ENCODE measurements at places on chromosomes 7 and 10. TPM values are rescaled to one million over a fixed set of nuclear protein-coding genes. Genes with fewer than 3 reads are reported as not detected.
A peak's percentile ranks its signal among the peaks of the same experiment; 100 is the strongest.

DNA sequence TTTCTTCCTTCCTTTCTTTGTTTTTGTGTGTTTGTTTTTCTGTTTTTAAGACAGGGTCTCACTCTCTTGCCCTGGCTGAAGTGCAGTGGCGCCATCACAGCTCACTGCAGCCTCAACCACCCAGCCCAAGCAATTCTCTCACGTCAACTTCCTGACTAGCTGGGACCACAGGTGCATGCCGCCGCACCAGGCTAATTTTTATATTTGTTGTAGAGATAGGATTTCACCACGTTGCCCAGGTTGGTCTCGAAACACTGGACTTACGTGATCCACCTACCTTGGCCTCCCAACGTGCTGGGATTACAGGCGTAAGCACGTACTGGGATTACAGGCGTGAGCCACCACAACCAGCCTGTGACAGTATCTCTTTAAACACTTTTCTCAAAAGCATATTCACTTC, 120.7 kb downstream of the DKK1 start:
- no peak overlapping the region for H3K27ac ChIP-seq
- no peak overlapping the region for H3K4me3 ChIP-seq
- DNase-seq: no peak
- H3K4me1 ChIP-seq: no peaks in the 10 kb centered on the region
- H3K27me3 ChIP-seq: no peaks in the 10 kb centered on the region

GRCh38 chr7:47684728-47685127, 102.8 kb upstream of the TNS3 start:
- no peak overlapping the region for H3K4me3 ChIP-seq
- no peaks in the 10 kb centered on the region for H3K4me1 ChIP-seq
- DNase-seq: no peak
- no peaks in the 10 kb centered on the region for H3K27me3 ChIP-seq
- no peak overlapping the region for H3K27ac ChIP-seq

DNA sequence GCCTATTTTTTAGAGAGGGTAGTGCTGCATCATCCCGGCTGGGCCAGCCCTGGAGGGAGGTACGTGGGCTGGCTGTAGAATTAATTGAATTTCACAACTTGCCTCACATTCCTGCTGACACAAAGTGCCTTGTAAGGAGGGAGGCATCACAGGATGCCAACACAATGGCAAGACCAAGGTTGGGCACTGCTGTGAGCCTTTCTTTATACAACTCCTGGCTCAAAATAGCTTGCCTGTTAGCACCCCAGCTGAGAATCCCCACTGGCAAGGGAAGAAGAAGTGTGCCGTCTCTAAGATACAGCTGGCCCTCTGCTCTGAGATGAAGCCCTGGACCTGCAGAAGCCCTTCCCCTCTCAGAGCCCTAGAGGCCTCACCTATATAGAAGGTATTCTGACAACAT, 873.9 kb downstream of the GRID1 start:
- no peak overlapping the region for H3K27ac ChIP-seq
- H3K36me3 ChIP-seq: no peaks in the 10 kb centered on the region
- no peaks in the 10 kb centered on the region for H3K27me3 ChIP-seq
- no peak overlapping the region for H3K4me3 ChIP-seq

GRCh38 chr10:88913127-88913526, 33.1 kb downstream of the STAMBPL1 start:
- no peak overlapping the region for H3K4me3 ChIP-seq
- H3K4me1 ChIP-seq: no peaks in the 10 kb centered on the region
- DNase-seq: no peak
- no peaks in the 10 kb centered on the region for H3K27me3 ChIP-seq
- peak overlapping the region; percentile 32 for H3K27ac ChIP-seq

DNA sequence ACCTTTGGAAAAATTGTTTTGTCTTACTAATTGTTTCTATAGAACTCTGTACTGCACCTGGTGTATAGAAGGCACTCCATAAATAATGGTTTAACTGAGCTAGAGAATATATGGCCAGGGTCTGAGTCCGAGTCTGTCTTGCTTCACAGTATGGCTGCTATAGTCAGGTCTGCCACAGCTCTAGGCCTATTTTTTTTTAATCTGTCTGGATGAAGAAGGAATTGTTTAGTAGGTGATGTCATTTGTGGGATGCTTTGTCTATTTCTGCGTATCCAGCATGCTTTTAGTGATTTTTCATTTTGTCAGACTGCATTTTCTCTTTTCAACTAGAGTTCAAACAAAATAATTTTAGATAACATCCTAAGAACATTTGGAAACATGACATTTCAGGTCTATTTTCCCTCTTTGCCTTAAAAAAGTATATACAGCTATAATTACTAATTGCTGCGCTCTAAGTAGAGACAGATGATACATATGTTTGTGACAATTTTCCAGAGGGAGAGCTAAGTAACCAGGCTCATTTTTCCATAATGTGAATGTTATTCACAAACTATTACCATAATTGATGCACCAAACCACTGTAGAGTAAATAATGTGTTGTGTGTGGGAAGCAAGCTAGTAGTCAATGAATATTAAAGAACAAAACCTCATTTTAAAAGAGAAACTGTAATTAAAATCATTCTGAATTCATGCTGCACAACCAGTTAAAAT, 361.7 kb downstream of the AUTS2 start:
- H3K36me3 ChIP-seq: no peaks in the 10 kb centered on the region
- H3K27ac ChIP-seq: no peak overlapping the region
- no peaks in the 10 kb centered on the region for H3K27me3 ChIP-seq
- H3K4me1 ChIP-seq: peaks cover 17% of the 10 kb centered on the region
- H3K4me3 ChIP-seq: no peak overlapping the region

Gene FBXO24
- total RNA-seq: 1.2 TPM

DNA sequence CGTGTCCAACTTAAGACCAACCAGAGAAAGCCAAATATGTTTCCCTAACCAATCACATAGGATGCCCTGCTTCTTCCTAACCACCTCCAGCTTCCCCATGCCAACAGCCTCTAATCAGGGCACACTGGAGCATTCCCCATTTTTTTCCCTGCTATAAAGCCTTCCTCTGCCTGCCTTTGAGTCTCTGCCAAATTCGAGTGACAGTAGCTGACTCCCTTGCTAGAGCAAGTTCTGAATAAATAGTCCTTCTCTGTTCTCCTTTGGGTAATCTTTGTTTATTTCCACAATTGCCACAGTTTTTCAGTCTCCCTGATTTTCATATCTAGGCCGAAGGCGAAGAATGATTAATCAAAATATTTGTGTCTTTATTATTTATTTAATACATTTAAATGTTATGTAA, 96.7 kb downstream of the ANLN start:
- no peak overlapping the region for H3K27ac ChIP-seq
- H3K4me3 ChIP-seq: no peak overlapping the region
- H3K36me3 ChIP-seq: no peaks in the 10 kb centered on the region
- no peak for DNase-seq
- H3K4me1 ChIP-seq: no peaks in the 10 kb centered on the region

DNA sequence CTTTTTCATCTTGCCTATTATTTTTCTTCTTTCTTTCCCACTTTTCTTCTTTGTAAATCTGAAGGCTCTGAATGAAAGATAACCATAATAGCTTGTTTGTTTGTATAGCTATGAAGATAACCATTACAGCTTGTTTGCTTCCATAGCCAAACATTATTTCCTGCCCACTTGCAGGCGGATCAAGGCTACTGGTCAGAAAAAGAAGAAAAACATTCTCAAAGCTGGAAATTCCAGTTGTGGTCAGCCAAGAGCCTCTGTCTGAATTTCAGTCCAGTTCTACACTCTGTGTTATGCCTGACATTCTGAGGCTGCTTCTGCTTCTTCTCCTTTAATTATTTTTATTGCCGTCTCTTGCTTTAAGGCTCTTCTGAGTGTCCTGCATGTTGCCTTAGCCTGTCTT, 48.9 kb downstream of the TMEM178B start:
- H3K27ac ChIP-seq: no peak overlapping the region
- H3K36me3 ChIP-seq: no peaks in the 10 kb centered on the region
- H3K4me3 ChIP-seq: no peak overlapping the region
- no peak for DNase-seq
- H3K4me1 ChIP-seq: no peaks in the 10 kb centered on the region
- H3K27me3 ChIP-seq: no peaks in the 10 kb centered on the region

GRCh38 chr7:70621954-70622600, 509.9 kb upstream of the GALNT17 start:
- no peak overlapping the region for H3K4me3 ChIP-seq
- DNase-seq: no peak
- no peaks in the 10 kb centered on the region for H3K4me1 ChIP-seq
- no peaks in the 10 kb centered on the region for H3K27me3 ChIP-seq
- no peaks in the 10 kb centered on the region for H3K36me3 ChIP-seq
- H3K27ac ChIP-seq: no peak overlapping the region

Gene C10orf143
- 5.2 TPM for total RNA-seq

- H3K4me1 ChIP-seq: no peaks in the 10 kb centered on the region
- no peaks in the 10 kb centered on the region for H3K27me3 ChIP-seq
- no peaks in the 10 kb centered on the region for H3K36me3 ChIP-seq
- no peak for DNase-seq
Observed at GRCh38 chr10:82245157-82245556, 370.2 kb downstream of the NRG3 start.

Gene ADAM22
- total RNA-seq: 2.8 TPM

DNA sequence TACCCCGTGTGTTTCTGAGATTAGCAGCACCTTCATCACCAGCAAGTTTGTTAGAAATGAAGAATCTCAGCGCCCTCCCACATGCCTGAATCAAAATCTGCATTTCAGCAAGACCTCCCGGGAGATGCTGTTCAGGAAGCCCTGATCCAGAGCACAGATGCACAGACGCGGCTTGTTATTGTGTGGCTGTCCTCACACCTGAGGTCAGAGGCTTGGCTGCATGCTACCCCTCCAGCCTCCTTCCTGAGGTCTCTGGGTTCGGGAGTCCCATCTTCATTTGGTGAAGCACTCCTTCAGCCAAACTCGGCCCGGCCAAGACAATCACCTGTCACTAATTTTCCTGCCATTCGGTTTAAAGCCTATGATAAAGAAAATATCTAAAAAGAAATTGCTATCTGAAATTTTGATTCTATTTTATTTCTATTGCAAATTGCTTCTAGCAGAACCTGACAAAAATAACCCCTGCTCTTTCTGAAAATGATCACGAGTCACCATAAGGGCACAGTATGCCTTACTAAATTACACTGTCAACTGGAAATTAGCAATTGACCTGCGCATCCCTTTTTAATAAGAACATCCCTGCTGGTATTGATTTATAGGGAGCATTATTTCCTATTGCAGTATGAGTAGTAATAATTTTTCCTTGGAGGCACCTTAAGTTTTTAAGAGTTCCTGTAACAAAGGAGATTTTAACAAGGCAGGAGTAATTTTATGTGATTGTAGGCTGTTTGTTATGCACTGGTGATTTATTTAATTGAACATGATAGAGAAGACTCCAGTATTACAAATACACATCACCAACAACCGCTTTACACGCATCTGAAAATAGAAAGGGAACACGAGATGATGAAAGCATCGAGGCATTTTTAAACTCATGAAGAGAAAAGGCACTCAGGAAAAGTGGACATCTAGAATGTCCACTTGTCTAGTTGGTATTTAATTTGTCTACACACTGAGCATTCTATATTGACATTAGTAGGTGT, 49.5 kb downstream of the VSTM2A start:
- H3K27me3 ChIP-seq: no peaks in the 10 kb centered on the region
- H3K27ac ChIP-seq: no peak overlapping the region

Gene BTBD16
- not detected for total RNA-seq

DNA sequence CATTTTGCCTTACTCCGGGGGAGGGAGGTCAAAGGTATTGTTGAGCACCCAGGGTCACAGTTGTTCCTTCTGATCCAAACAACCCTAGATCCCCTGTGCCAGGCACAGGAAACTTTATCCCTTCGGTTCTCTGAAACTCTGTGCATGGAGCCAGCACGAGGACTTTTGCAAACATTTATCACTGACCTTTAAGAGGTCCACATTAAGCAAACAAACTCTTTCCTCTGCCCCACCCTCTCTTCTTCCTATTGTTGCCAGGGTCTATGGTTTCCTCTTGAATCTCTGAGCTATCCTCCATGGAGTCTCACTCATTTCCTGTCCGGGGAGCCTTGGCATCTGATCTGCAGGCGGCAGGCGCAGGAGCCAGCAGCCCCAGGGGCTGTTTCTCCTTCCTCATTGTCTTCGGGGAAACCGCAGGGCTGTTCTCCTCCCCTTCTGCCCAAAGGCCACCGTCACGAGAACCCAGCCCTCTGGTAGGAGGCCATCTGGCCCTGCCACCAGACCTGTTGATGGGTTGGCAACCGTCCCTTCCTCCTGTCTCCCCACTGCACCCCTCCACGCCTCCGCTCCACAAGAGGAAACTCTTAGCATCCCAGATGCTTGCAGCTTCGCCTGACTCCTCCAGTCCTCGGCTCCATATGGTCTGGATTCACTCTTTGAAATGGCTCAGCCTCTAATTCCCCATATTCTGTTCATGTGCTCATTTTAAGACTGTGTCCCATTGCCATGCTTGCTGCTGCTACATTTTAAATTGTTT, 327.3 kb upstream of the NRP1 start:
- no peaks in the 10 kb centered on the region for H3K27me3 ChIP-seq
- peak; percentile 84 for DNase-seq
- no peak overlapping the region for H3K4me3 ChIP-seq
- H3K4me1 ChIP-seq: peaks cover 12% of the 10 kb centered on the region

DNA sequence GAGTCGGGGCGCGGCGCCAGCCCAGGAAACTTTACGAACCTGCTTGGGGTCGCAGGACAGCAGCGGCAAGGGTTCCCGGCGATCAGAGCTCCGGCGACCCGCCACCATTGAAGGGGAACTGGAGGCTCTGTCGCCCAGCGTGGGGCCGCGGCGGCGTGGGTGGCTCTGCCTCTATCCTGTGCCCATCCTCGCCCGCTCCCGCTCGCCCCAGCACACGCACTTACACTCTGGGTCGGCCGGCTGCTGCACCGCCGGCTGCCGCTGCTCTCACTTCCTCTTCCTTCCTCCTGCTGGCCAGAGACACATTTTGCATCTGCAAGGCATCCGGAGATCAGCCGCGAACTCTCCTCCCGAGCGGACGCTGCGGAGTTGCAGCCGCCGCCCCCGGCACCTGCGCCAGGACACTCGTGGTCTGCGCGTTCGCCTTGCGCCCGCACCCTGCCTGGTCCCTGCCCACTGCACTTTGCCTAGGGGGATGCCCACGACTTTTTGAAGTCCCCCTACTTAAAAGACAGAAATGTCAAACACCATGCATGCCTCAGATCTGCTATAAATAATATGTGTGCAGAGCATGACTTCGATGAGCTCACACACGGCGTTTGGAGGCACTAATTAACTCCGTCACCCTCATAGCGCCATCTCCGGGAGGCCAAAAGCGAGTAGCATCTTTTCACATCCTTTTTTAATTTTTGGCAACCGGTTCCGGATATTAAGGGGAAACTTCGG, at the start of gene ELMO1:
ELMO1 (minus strand) TSS at position 229 of the 726 bp plus-strand sequence. CDS start 106,174 bp downstream, outside the sequence.
- H3K27ac ChIP-seq: peak within 1 kb of the TSS; percentile 99
- H3K4me3 ChIP-seq: peak within 1 kb of the TSS; percentile 93
- no peaks in the 10 kb centered on the region for H3K36me3 ChIP-seq
- H3K27me3 ChIP-seq: no peaks in the 10 kb centered on the region
- H3K4me1 ChIP-seq: peaks cover 51% of the 10 kb centered on the region

Gene IMMP2L
- 9.7 TPM for total RNA-seq

GRCh38 chr10:13945390-13946208, 358.8 kb downstream of the PRPF18 start:
- H3K4me1 ChIP-seq: peaks cover 12% of the 10 kb centered on the region
- H3K27ac ChIP-seq: peak overlapping the region; percentile 31
- DNase-seq: no peak
